ENCODE measurements at places on chromosomes 4 and X.

DNA sequence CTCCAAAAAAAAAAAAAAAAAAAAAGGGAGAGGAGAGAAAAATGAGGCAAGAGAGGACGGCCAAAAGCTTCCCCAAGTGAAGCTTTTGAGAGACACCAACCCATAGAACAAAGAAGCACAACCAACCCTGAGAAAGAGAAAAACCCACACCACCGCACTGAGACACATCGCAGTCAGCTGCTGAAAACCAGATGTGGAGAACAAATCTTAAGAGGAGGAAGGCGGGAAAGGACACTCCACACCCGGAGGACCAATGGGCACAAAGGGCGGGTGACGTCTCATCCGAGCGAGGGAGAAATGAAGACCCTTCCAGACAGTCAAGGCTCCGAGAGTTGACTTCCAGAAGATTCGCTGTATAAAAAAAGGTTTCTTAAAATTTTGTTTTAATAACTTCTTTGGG is 112.1 kb downstream of the AFAP1 start:
- DNase-seq, result no peak

DNA sequence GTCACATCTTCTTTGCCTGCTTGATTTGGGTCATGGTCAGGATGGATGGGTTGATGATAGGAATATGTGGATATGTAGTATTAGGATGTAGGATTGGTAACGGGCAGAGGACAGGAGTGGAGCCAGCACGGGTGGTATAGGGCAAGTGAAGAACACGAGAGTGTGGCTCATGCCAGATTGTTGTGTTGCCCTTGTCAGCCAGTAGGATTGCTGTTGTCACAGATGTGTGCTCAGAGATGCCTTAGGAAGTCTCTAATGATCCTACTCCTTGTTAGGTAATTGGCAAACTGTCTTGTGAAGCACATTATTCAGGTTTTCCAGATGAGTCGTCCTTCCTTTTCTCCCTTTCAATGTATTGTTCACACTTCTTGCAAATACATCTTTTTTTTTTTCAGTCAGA is 5.5 kb downstream of the ATP10D start:
- DNase-seq, result no peak

DNA sequence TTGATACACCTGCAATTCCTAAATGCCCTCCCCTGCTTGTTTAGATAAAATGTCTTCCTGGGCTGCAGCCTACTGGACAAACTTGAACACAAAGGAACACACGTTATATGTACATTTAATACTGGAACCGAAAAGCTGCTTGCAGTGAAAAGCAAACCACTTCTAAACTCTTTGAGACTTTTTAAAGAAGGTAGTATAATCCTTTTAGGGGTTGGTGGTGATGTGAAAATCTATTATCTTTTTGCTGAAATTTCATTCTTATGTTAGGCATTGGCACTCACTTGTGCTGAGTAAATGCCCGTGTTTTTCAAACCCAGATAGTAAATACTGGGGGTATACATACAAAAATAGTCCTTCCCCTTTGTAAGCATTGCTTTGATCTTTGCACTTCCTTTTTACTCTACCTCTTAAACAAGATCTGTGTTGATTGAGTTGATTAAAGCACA is 2.2 kb downstream of the NFKB1 start:
- DNase-seq, result no peak

GRCh38 chr4:111449657-111450056 is 695.6 kb upstream of the FAM241A start:
- DNase-seq, result no peak

- DNase-seq, result no peak
These were observed 14.1 kb downstream of the SRPX start for GRCh38 chrX:38206542-38206941.

GRCh38 chr4:100983426-100983825 is 363.9 kb downstream of the PPP3CA start:
- DNase-seq, result no peak

GRCh38 chr4:80129785-80130184 is 56.8 kb upstream of the ANTXR2 start:
- DNase-seq, result no peak

DNA sequence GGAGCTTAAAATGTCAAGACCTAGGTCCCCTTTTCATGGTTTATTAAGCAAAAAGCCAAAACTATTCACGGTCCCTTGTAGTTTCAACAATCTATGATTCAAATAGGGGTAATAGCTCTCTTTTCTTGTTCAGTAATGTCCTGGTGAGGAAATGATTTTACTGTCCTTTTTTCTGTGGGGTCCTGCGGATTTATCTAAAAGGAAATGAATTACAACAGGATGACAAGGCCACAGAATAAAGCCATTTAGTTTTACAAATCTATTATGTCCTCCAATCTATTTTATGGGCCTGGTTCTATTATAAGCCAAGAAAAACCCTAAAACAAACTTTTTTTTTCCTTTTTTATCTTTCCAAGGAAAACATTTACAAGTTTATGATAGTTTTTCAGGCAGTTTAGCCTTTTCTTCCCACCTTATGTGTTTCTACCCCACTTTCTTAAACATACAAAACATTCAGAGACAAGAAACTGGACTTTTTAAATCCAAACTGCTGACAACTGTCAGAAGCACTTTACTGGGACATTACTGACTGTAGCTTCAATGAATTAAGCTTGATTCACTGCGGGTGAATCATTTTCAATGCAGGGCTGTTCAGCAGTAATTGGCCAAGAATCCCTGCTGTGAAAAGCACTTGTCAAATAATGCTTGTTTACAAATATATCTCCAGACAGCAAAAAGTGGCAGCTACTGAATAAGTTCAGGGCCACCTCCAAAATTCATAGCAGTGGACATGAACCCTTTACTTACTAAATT is 4.3 kb downstream of the EPHA5 start:
- no peak for DNase-seq

GRCh38 chr4:184664445-184665210 is 15.1 kb downstream of the PRIMPOL start:
- no peak for DNase-seq

GRCh38 chr4:44150091-44150576 is 298.5 kb downstream of the KCTD8 start:
- no peak for DNase-seq

GRCh38 chrX:153686711-153687110 is 1.0 kb upstream of the SLC6A8 start:
- DNase-seq, result no peak

DNA sequence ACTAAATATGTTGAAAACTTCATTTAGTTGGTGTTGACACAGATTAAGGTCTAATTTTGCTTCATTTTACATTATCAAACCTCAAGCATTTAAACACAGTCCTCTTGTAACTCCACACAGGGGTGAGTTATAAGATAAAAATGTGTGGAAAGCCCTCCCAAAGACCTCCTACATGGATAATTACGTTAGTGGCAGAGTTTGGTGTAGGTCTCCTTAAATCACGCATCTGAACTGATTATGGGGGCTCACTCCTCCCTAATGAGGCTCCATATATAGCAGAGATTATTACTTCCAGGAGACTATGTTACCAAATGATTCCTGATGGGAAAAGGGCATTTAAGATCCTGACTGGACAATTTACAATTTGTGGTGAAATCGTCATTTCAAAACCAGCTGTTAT is 32.2 kb upstream of the VCX3B start:
- DNase-seq, result no peak

- DNase-seq, result peak; percentile 83
These were observed 37.3 kb downstream of the SAT1 start for GRCh38 chrX:23820235-23820782.

DNA sequence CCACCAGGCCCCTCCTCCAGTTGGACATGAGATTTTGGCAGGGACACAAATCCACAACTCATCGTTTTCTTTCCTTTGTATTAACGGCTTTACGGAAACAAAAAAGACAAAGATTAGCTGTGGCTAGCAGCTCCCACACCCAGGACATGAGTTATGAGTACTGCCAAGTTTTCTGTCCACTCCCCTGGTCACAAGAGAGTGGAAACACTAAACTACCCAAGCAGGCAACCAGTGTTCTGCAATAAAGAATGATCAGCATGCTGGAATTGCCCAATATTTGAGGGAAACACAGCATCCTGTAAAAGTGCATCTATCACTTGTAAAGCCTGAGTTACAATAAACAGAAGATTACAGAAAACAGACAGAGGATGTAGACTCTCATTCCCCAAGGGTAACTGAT is 358.4 kb downstream of the NLGN4X start:
- no peak for DNase-seq

GRCh38 chr4:139416073-139416673 is 37.7 kb upstream of the RAB33B start:
- DNase-seq, result no peak

GRCh38 chr4:40256329-40256728 is 59.5 kb downstream of the RHOH start:
- DNase-seq, result no peak

DNA sequence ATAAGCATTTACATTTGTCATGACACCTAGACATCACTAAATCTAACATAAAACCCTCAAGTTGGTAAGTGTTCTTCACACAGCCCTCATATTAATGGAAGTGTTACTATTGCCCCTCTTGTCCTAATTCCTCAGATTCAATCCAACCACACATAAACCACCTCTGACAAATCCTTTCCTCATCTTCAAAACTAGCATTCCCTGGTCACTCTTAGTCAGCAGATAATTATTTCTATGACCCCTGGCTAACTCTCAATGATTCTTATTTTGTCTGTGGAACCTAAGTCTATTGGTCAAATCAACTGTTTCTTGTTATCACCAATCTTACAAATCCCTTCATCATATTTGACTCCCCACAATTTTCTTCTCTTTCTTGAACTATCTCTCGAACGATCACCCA is 168.6 kb downstream of the PPP3CA start:
- no peak for DNase-seq

GRCh38 chr4:121736735-121737351 is 28.1 kb downstream of the SMIM43 start:
- DNase-seq, result peak; percentile 64

DNA sequence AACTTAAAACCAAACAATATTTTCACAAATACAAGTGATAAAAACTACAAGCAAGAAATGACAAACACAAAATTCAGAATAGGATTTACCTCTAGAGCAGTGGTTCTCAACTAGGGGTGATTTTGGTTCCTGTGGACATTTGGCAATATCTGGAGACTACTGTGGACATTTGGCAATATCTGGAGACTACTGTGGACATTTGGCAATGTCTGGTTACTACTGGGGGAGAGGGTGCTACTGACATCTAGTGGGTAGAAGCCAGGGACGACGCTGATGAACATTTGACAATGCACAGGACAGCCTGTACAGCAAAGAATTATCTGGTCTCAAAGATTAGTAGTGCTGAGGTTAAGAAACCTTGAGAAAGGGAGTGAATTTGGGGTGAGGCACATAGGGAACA is 169.8 kb downstream of the CLCN4 start:
- DNase-seq, result peak; percentile 38

DNA sequence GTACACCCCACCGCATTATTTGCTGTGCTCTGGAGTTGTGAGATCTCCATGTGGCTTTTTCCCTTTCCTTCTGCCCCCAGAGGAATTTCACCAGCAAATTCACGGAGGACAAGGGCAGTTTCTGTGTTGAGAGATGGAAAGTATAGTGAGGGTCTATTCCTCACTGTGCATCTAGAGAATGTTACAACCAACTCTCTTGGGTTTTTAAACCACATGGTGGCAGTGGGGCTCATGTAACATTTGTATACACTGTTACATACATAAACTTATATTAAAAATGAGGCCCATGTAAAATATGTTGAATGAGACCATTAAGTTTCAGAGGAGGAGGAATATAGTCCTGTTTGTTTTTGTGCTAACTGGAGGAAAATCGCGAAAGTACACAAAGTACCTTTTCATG is 909 bp upstream of the PRKG2 start:
- DNase-seq, result no peak

DNA sequence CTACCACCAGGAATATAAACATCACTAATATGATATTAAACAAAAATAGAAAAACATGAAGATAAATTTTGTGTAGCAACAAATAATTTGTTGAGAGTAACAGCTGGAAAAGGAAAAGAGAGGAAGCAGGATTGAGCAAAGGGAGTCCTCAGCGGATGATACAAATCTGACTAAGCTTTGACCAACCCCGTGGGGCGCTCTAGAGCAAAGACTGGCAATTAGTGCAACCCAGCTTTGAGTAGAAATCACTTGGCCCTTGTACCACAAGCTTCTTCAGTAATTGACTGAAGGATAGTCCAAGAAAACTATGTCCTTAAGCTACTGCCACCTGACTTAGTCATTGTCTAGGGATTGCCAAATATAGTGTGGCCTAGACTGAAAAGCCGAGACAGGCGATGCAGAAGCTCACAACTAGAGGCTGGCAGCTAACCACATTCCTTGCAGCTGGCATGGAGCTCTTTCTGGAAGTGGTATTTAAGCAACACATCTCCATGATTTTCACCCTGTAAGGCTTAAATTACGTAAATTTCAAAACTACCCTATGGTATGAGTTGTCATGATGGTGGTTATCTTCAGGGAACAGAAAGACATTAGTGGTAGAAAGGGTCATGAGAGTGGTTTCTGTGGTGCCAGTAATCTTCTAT is 396.0 kb downstream of the PDGFC start:
- DNase-seq, result no peak

DNA sequence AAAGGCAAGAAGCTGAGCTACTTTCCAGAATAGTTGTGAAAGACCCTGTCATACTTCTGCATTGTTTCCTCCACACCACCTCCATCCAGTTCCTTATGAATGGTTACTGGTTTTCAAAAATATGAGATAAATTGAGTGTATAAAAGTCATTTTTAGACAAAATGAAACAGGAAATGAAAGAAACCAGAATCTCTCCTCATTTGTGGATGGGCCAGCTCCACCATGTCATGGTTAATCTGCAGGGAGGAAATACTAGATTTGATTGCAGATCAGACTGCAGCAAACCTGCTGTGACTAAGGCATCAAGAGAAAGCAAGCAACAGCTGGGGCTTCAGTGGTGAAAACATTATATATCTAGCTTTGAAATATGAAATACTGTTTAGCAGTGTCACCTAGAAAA is 23.8 kb downstream of the F9 start:
- DNase-seq, result no peak

DNA sequence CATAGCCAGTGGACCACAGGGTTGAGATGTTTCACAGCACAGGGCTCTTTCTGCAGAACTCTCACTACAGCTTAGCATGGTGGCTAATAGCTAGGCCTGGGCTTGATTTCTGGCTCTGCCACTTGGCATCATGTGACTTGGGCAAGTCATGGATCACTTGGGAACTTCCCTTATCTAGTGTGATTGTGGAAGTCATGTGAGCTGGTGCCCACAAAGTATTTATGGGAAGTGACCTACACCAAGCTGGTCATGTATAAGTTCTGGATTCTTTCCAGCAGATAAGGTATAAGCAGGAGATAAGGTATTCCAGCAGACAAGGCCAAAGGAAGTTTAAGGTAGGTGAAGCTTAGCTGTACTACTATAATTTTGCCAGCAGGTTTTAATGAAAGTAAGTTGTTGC is 61.0 kb downstream of the REELD1 start:
- DNase-seq, result no peak

DNA sequence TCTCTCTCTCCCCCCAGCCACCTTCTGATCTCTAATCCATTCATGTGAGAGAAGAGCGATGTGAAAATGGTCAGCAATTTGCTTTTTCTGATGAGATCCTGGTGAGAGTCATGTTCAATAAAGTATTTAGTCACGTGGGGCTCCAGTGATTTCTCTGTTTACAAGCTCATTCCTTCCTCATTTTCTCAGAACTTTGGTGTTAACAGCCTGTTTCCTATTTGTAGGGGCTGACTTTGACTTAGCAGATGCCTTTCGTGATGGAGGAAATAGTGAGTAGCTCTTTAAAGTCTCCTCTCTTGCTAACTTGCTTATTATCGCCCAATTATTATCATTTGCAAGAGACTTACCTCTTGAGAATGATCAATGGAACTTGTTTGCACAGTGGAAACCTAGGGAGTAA is 72.6 kb upstream of the CD99 start:
- DNase-seq, result no peak

Measured in PC-9 (cell line).